Eye (tissue), 1 donor: ENCODE measurements at places on chromosomes 7 and 10.

DNA sequence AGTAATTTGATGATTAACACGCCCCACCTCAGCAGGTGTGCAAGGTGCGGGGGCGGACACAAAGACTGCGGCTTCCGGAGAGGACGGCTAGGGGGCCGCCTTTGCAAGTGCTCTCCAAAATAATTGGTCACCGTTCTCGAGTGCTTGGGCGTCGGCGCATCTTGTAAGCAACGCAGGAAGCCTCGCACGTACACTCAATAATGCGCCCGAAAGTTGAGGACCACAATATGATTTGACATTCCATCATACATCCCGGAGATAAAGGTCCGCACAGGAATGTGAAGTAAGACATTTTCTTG lies 114.7 kb downstream of the EBF3 start:
- DNase-seq = no peak

DNA sequence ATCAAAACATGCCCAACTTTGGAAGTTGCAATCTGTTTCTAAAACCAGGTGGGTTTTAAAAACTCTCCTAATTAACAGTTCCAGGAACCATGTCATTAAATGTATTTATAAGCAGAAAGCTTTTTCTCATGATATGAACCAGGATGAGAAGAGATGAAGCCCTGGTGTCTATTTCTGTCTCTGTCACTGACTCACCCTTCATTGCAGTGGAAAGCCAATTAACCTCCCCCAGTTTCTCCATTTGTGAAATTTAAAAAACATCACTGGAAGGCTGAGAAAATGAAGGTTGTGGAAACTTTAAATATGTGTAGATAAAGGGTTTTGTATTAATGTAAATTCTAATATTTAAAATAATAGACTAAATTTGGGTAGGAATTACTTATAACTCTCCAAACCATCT lies 1088.0 kb downstream of the SORCS1 start:
- no peak for DNase-seq

- DNase-seq = no peak
Measured at GRCh38 chr7:16419859-16420258, 1.5 kb downstream of the CRPPA start.

DNA sequence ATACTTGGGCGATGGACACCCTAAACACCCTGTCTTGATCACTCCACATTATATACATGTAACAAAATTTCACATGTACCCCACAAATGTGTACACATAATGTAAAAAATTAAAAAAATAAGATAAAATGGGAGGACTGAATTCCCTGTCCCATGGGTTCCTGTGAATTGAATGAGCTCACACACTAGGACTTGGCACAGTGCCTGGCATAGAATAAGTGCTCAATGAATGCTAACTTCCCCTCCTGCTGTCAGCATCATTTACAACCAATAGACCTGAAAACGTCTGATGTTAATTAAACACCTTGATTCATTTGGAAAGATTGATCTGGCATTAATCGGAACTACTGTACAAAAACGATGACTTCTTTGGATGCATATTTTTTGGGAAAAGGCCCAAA lies 117.3 kb upstream of the ZNF438 start:
- no peak for DNase-seq

GRCh38 chr10:42954766-42955492 lies 121.9 kb upstream of the RET start:
- DNase-seq = no peak
